ENCODE measurements at places on chromosomes 12 and 14.
A peak's percentile ranks its signal among the peaks of the same experiment; 100 is the strongest.

- no peak for DNase-seq
These were observed 1337.6 kb downstream of the LRFN5 start for GRCh38 chr14:42944284-42944683.

DNA sequence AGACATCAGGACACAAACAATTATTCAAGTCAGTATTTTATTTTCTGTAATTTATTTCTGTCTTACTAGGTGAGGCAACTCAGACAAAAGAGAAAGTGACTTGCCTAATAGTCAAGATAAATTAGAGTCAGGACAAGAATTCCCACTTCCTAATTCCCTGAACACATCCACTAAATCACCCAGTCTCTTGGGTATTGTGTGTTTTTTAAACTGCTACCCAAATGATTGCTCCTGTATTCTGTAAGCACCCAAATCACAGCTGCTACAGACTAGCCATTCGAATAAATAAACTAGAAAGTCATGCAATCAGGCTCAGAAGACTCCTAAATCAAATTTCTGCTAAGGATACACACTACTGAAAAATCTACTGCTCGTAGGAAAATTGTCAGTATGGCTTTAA lies 263.0 kb downstream of the DUSP6 start:
- DNase-seq = no peak

DNA sequence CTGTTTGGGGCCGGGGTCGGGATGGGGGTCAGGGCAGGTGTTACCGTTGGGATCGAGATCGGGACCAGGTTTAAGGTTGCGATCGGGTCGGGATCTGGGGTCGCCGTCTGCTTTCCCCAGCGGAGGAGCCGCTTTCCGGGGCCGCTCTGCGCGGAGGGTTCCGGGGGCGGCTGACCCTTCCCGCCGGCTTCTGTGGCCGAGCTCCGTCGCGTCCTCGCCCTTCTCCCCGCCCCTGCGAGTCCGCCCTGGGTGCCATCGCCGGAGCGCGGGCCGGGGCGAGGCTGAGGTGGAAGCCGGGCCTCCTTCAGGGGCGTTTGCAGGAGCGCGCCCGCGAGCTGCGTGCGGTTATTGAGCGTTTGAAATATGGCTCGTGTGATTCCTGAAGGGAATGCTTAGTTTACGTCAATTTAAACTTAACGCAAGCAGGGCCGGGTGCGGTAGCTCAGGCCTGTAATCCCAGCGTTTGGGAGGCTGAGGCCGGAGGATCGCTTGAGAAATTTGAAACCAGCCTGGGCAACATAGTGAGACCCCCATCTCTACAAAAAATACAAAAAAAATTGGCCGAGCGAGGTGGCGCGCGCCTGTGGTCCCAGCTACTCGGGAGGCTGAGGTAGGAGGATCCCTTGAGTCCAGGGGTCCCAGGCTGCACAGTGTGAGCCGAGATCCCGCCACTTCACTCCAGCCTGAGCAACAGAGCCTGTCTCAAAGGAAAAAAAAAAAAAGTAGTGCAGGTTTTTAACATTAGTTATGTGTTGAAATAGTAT lies 620 bp downstream of the PGAM5 start:
- no peak for DNase-seq

GRCh38 chr14:53190938-53191337 lies 37.8 kb upstream of the DDHD1 start:
- peak; percentile 38 for DNase-seq

GRCh38 chr14:61296719-61297502 lies 15.8 kb upstream of the TMEM30B start:
- DNase-seq = no peak

- DNase-seq = no peak
These were observed 1.2 kb downstream of the NEK9 start for GRCh38 chr14:75125617-75126016.

- DNase-seq = no peak
These were observed 31.2 kb downstream of the TPCN1 start for GRCh38 chr12:113252494-113252893.
